ENCODE measurements at places on chromosomes 7 and 10.

DNA sequence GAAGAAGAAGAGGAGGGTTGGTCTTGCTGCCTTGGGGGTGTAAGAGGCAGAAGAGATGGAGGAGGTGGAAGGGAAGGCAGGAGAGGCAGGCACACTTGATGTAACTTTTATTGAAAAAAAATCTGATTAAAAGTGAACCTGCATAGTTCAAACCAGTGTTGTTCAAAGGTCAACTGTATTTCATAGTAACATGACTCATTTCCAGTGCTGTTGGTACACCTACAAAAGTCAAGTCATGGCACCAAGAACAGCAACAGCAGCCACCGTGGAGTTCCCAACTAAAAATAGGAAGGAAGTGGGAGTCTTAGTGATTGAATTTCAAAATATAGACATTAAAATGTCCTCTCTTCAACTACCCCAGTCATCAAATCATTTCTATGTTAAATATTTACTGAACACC lies 88.5 kb downstream of the CTNNA3 start:
- peak; percentile 20 for DNase-seq

DNA sequence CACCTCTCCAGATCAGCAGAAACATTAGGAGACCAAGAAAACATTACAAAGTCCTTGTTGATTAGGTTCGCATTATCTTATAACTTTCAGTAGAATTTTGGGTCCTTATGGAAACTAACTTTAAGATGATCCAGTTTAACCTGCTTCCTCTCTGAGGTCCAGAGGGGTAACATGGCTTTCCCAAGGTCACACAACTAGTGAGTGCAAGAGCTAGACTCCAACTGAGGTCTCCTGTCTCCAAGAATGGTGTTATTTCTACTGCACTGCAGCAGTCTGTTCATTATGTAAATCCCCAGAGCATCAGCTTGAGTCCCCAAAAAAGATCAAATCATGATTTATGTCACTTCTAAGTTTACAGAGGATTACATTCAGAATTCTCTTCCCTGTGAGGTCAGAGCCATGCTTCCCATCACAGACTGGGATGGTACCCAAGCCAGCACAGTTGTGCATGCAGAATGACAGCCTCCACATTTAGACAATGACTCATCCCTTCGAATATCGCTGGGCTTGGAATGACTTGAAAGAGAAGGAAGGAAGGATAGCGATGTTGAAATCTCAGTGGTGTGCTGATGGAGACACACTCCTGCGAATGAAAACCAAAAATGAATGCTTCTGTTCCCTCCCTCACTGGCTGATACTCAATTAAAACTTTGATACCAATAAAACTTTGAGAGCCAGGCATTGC lies 163.1 kb upstream of the PLXNA4 start:
- DNase-seq: peak; percentile 99

GRCh38 chr10:30985512-30985911 lies 46.2 kb downstream of the ZNF438 start:
- DNase-seq: peak; percentile 75

- DNase-seq: peak; percentile 49
Observed at GRCh38 chr7:131203291-131203976, 124.2 kb upstream of the MKLN1 start.

DNA sequence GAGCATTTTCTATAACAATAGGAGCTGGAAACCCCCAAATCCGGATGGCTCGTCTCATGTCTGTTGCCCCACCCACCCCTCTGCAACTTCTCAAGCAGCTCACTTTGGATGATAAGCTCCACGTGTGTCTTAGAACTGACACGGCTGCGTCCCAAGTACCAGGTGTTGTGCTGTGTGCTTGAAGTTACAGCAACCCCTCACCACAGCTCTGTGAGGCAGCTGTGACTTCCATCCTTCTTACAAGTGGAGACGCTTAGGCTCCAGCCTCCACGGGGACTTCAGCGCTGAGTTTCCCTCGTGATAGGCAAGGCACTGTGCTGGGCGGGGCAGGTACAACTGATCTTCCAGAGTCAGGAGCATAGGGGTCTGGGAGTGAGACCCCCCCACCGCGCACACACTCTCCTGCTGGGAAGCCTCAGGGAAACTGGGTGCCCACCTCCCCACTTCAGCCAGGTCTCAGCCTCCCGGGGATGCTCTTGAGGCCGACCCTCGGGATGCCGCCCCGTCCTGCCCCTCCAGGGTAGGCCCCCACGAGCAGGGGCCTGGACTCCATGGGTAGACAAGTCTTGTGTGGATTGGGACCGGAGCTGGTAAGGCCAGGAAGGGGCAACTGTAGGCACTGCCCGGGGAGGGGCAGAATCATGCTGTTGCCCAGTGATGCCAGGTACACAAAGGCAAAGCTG lies 31.4 kb downstream of the EN2 start:
- DNase-seq: no peak

DNA sequence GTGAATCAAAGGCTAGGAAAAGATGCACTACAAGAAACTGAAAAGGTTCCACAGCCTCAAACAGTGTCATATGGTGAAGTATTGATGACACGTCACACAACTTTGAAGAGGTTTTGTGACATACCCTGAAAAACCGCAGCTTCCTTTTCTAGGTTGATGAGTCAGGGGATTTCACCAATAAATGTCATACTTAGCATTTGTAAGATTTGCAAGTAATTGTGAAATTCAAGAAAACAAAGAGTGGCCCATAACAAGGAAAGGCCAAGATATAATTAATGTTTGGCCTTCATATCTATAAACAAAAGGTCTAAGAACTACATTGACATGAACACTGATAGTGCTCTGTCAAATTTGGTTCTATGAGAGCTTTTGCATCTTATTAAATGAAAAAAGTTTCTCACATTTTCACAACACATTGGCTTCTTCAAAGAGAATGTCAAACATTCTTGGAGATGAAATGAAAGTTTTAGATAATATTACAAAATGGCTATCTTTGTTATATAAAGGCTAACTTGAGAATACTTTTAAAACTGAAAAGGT lies 62.0 kb upstream of the NAMPT start:
- peak; percentile 98 for DNase-seq

GRCh38 chr7:81769891-81770727 lies at the start of gene HGF:
TSS of gene HGF (minus strand) at chr7:81770047. CDS start at chr7:81769971, 76 bp downstream.
- DNase-seq: peak; percentile 87

GRCh38 chr10:91550021-91550420 lies 82.8 kb downstream of the PPP1R3C start:
- no peak for DNase-seq

DNA sequence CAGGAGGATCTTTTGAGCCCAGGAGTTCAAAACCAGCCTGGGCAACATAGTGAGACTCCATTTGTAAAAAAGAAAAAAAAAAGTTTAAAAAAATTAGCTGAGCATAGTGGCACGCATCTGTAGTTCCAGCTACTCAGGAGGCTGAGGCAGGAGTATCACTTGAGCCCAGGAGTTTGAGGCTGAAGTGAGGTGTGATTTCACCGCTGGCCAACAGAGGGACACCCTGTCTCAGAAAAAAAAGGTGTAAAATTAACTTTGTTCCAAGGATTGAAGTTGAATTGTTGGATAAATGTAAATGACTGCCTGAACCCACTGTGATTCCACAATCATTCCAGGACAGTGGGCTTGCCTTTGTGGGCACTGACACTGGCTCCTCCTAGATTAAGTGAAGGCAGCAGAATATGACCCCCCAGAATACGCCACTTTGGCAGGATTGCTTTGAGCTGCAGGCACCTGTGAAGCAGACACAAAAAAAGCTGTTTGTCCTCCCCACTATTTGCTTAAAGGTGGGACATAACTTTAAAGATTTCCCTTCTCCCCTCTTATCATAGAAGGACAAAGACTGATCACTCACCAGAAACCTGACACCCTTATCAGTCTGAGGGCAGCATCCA lies 57.2 kb upstream of the FOXI2 start:
- no peak for DNase-seq

- peak; percentile 96 for DNase-seq
Observed at GRCh38 chr7:137930581-137930980, 71.3 kb downstream of the CREB3L2 start.

DNA sequence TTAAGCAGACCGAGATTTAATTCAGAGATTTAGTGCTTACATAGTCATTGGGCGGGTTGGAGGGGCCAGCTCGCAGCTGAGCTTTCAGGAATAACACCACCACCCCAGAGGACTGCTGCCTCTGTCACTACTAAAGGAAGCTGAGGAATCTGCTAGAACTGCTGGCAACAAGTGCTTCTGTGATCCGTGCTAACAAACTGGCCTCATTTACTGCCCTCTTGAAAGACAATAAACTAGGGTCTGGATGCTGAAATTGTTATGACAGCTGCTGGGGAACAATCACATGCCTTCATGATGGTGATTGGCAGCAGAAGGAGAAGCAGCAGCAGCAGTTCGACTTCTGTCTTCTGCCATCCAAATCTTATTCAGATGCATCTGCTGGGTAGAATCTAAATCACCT lies 285.5 kb upstream of the TAC1 start:
- DNase-seq: no peak

GRCh38 chr7:47266131-47266706 lies 315.7 kb downstream of the TNS3 start:
- DNase-seq: peak; percentile 75

GRCh38 chr7:91630581-91631380 lies 249.7 kb downstream of the MTERF1 start:
- no peak for DNase-seq

- DNase-seq: peak; percentile 36
Observed at GRCh38 chr10:58700591-58700990, 187.9 kb downstream of the BICC1 start.

DNA sequence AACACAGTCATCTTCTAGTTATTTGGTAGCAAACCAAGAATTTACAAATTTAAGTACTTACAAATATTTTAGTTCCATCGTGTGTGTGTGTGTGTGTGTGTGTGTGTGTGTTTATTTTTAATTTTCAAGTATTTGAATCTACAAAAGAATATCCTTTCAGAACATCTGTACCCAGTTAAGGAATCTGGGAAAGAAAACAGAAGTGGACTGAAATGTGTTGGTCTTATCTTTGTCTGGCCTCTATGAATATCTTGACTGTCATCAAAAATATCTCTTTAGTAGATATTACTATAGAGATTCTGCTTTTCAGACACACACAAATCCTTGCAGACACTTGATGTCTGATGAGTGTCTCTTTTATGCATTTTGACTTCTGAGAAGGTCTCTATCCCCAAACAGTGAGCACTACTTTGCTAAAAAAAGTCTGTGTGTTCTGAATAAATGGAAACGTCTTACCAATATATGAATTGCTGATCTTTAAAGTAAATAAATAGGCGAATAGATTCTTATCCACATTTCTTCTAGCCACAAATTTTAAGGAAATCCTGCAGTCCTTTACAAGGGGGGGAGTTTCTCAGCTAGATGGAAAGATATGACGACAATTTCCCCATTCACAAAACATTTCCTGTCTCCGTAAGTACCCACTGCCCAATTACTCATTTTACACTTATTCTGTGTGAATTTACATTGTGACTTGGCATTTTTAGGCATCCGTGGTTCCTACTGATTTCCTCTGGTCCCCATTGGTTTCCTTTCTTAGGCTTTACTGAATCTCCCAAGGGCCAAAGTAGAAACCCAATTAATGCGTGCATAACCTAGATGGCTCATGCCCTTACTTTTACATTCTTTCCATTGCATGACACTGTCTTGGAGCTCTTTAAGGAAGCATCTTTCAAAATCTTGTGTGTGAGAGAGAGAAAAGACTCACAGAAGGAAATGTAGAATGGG lies 36.0 kb downstream of the NRCAM start:
- no peak for DNase-seq

DNA sequence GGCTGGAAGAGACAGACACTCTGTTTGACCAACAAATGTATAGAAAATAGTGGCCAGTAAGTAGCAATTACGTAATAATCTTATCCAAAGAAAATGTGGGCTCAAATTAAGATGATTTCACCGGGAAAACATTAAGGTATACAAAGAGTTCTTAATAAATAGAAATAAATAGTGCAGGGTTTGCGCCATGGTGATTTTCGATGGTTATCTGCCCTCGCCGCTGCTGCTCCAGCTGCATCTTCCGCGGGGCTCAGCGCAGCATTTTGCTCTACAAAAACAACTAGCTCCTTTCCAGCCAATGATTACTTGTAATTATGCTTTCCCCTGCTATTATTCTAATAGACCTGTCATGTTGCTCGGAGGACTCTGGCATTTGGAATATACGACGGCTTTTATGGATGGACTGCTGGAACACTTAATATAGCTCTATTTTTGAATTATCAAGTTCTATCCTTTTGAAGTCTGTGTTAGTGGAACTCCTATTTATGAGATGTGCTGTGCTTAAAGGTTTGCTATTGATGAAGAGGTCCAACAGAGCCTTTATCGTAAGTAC lies 103.8 kb downstream of the BUB3 start:
- DNase-seq: no peak

GRCh38 chr10:86773498-86773897 lies 17.1 kb downstream of the BMPR1A start:
- no peak for DNase-seq

DNA sequence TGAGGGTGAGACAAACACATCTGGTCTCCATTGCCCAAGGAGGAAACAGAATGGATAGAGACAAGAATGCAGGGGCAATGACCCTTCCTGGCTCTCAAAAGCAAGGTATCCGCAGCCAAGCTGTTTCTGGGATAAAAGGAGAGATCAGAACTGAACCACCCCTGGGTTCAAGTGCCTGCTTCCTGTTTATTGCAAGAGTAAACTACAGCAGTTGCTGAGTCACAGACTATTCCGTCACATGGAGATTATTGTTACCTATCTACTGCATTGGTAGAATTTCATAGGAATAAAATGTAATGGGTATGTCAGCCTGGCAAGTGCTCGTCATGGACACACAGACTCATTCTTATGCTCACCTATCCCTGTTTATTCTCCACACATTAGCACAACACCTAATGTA lies 821.6 kb downstream of the GRID1 start:
- DNase-seq: no peak

GRCh38 chr7:139825666-139826290 lies 3.3 kb upstream of the TBXAS1 start:
- peak; percentile 71 for DNase-seq

DNA sequence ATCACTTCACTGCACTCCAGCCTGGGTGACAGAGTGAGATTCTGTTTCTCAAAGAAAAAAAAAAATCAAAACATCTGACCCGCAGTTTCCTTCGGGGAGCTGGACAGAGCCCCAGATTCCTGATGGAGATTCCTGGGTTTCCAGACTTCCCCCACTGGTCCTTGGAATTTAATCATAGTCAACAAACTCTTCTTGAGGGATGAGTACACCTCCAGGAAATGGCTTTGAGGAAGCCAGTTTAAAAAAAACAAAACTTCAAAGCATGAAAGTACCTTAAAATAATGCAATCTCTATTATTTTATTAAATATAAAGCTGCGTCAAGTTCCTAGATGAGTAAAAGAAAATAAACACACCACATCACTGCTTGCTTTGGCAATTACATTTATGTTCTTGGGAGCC lies 1.2 kb upstream of the MAD1L1 start:
- peak; percentile 39 for DNase-seq

- no peak for DNase-seq
Observed at GRCh38 chr7:135682191-135682590, 19.9 kb downstream of the STMP1 start.

- no peak for DNase-seq
Observed at GRCh38 chr10:90420637-90421318, 437.1 kb downstream of the HTR7 start.

GRCh38 chr10:8102708-8103401 lies 48.4 kb downstream of the GATA3 start:
- no peak for DNase-seq

GRCh38 chr10:116490028-116490662 lies 55.6 kb upstream of the PNLIP start:
- peak; percentile 21 for DNase-seq

- DNase-seq: no peak
Observed at GRCh38 chr7:130226333-130226732, 18.7 kb downstream of the SSMEM1 start.
